ENCODE measurements at places on chromosomes 6 and 20. TPM values are rescaled to one million over a fixed set of nuclear protein-coding genes. Genes with fewer than 3 reads are reported as not detected.

The HLA-DRA gene
- 133 TPM for total RNA-seq

The LAMA2 gene
- total RNA-seq, result 226 TPM

The LIN28B gene
- total RNA-seq, result not detected

The PCSK2 gene
- 16.1 TPM for total RNA-seq

The LAMP5 gene
- total RNA-seq, result 5.2 TPM

The HTR1E gene
- 0.75 TPM for total RNA-seq

The ANKEF1 gene
- 4.9 TPM for total RNA-seq

The COL20A1 gene
- total RNA-seq, result 0.17 TPM

The EPPIN gene
- not detected for total RNA-seq

DNA sequence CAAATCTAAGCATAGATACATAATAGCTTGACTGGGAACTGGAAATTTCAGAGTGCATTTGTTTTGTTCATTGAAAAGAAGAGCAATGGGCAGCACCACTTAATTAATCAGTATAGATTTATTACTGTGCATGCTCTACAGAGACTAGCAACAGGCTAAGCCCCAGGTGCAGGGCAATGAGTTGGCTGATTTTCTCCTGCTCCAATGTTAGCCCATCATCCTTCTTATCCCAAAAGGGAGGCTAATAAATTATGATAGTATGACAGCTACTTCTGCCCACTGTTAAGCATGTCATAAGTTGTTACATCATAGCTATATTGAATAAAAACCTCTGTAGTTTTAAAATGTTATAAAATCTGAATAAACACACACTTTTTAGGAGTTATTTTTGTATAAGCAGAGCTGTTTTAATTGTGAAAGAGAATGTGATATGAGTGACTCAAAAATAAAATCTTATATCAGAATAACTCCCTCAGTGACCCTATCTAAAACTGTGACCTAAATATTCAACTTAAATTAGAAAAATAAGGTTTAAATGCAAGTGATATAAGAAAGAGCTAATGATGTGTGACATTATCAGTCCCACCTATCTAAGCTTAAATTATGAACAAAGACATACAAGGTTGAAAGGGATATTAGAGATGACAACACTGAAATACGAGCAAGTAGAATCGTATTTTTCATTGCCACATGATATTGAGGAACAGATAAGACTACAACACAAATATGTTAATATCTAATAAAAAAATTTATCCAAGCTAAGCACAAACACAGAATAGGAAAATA is 967.3 kb upstream of the ADGRB3 start:
- no peak for DNase-seq

DNA sequence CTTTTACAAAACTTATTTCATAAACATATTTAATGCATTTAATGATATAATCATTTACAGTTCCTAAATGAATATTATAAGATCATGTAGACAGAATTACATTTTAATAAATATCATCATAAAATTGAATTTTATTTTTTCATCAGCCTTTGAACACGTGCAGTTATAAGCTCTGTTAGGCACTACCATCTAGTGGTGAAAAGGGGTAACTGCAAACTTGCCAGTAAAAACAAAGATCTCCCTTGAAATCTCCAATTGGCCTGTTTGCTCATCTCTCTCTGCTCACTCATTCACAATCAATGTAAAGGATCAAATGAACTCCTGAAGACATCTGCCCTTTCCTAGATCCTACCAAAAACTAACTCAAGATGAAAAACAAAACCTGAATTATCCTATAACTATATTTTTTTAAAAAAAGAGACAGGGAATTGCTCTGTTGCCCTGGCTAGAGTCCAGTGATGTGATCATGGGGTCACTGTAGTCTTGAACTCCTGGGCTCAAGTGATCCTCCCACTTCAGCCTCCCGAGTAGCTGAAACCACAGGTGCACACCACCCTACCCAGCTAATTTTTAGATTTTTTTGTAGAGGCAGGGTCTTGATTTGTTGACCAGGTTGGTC is 31.7 kb downstream of the SAMHD1 start:
- no peak for DNase-seq

- DNase-seq, result no peak
Measured at GRCh38 chr6:19994909-19995308, 157.7 kb downstream of the ID4 start.

DNA sequence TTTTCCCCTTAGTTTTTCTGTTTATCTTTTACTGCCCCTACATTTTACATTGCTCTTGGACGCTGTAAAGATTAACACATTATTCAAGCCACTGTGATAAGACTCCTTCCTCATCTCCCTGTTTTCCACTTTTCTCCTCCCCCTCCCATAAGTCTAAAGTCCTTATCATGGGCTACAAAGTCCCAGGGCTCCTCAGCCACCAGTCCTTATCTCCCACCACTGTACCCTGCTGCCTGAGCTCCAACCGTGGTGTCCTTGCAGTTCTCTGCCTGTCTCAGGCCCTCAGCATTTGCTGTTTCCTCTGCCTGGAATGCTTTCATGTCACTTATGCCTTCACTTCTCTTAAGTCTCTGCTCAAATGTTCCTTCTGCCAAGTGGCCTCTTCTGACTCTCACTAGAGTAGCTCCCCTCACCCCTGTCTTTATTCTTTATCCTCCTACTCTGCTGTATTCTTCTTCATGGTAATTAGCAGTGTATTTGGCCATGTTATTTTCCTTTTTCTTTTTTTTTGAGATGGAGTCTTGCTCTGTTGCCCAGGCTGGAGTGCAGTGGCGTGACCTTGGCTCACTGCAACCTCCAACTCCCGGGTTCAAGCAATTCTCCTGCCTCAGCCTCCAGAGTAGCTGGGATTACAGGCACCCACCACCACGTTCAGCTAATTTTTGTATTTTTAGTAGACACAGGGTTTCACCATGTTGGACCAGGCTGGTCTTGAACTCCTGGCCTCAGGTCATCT is 10.8 kb upstream of the LATS1 start:
- no peak for DNase-seq

GRCh38 chr6:157139054-157139708 is 184.1 kb downstream of the TMEM242 start:
- no peak for DNase-seq

DNA sequence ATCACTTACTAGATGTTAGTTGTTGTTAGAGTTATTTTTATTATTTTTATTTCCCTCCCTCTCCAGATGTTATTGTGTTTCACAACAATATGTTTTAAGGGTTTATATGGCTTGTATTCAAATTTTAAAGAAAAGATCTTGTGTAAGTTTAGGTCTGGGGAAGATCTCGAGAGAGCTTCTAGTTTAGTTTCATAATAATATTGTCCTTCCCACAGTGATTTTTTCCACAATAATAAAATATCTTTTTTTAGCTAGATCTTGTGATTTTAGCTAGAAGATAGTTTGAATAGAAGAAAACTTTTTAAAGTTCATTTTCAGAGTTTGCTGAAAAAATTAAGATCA is 55.0 kb downstream of the ADGRG6 start:
- DNase-seq, result no peak

- DNase-seq, result no peak
Measured at GRCh38 chr6:139205843-139206242, 71.0 kb downstream of the HECA start.

DNA sequence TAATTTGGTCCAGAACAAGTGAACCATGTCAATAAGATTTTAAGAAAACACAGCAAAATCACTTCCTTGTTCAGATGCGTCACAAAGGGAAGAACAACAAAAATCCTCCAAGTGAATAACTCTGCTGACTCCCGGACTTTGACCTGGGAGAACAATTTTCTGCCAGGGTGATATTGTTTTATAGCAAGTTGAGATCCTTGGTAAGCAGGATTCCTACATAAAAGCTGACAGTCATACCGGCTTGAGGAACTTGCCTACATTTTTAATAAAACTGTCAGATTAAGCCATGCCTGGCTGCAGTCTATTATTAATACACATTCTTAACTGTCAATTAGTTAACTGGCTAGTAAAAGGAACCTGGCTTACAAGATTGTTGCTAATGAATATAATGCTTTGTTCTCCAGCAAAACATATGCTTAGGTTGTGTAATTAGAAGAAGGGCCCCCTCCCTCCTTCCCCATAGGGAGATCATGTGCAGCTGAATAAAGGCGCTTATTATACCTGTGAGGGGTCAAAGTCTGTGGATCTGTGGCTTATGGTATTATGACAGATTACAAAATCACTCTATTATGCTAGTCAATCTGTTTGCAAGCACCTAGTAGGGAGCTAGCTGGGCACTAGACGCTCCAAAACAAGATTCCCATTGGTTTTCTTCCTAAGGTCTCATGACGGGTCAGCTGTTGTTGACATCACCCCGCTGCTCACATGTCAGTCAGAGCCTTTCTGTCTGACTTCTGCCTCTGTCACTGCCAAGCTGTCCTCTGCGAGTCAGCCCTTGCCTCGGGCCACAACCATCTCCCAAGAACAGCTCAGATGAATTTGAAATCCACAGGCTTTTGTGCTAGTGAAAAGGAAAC is 44.6 kb upstream of the SEC63 start:
- no peak for DNase-seq

- no peak for DNase-seq
Measured at GRCh38 chr20:23689399-23689690, 507 bp upstream of the CST4 start.

DNA sequence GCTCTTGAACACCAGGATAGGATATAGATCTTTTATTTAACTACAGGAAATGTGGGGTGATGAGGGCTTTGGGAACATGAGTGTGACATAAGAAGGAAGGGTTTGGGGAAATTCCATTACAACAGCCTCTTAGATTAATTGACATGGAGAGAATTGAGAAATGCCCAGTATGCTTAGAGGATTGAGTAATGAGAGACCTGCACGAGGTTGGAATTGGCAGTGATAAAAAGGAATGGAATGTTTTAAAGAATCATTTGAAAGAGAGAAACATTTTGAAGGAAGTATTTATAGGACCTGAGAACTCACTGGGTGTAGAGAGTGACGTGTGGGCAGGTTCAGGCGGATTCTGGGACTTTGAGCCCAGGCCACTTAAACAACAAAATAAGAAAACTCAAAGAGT is 227.0 kb downstream of the BMP2 start:
- DNase-seq, result no peak

DNA sequence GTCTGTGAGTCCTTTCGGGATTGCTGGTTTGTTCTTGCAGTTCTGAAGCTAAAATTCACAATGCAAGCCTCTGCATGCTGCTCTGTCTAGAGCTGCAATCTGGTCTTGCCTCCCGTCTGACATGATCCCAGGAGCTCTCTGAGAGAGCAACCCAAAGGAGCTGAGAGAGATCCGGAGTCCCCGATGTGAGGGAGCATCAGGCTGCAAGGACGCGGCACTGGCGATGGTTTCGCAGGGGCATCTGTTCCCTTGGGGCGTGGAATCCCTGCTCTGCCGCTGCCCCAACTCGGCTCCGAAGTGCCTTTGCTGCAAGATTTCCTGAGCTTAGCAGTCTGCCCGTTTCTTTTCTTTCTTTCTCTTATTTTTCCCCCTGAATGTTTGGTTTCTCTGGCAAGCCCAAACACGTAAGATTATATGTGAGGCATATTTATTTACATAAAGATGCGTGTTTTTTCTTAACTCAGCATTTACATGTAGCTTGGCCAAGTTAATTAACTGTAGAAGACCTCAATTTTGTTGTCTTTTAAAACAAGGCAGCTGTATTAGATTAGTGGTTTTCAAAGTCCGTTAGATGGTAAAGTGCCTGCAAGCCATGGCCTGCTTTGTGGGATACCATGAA is 873.0 kb downstream of the KIF16B start:
- no peak for DNase-seq

DNA sequence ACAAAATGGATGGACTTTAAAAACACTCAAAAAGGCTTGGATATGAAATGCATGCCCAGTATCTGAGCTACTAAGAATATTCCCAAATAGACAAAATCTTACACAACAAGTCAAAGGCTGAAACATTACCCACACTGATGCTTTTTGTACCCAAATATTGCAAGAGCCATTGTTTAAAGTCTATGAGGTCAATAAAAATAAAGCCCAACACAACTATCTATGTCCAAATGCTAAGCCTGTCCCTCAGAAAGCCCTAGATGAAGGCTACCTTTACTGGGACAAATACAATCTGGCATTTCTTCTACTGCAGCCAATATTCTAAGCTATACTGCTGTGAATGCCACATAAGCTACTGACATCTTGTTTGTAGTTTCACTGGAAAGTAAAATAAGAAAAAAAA is 54.3 kb downstream of the RALGAPA2 start:
- DNase-seq, result no peak

GRCh38 chr20:38111366-38112232 is 53.5 kb downstream of the TGM2 start:
- no peak for DNase-seq

DNA sequence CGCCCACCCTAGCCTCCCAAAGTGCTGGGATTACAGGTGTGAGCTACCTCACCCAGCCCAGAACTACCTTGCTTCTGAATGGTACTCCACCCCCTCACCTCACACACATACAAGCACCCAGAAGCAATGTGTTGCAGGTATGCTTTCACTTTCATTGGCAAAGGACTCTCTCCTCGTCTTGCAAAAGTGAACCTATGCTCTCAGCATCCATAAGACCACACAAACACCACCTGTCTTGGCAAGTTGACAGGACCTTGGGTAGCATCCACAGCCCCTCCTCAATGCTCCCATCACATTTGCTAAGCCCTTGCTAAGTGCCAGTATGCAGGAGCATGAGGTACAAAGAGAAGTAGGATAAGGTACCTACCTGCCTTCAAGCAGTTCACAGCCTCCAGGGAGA is 3.7 kb downstream of the KIF13A start:
- DNase-seq, result no peak

GRCh38 chr6:2763345-2763841 is 1.8 kb upstream of the WRNIP1 start:
- peak; percentile 65 for DNase-seq

- DNase-seq, result no peak
Measured at GRCh38 chr6:3480009-3480408, 23.2 kb upstream of the SLC22A23 start.

Data from ovary (tissue), 10 donors.